ENCODE measurements at places on chromosomes 16 and 17.

GRCh38 chr16:71676236-71676635, 48.3 kb downstream of the PHLPP2 start:
- DNase-seq = no peak

GRCh38 chr16:67120025-67120424, 10.3 kb downstream of the PHAF1 start:
- no peak for DNase-seq

DNA sequence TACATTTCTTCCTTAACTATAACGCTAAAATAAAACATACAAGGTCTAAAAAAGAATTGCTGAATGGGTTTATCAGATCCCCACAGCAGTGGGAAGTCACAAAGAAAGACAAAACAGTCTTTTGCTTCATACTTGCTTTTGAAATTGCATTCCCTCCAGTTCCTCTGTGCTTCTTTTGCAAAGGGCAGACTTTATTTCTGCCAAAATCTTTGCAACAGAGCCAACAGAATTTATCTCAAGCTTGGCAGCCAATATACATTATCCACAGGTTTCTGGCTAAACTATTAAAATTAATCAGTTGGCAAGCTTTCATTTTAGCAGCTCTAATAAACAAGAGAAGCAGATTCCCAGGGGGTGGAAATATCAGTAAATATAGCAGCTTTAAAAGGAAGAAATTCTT, 378.9 kb upstream of the CA10 start:
- DNase-seq = no peak

- DNase-seq = no peak
Measured at GRCh38 chr17:74160656-74161502, 42.6 kb upstream of the RPL38 start.

- DNase-seq = no peak
Measured at GRCh38 chr16:8739989-8740704, 57.3 kb downstream of the TMEM186 start.

DNA sequence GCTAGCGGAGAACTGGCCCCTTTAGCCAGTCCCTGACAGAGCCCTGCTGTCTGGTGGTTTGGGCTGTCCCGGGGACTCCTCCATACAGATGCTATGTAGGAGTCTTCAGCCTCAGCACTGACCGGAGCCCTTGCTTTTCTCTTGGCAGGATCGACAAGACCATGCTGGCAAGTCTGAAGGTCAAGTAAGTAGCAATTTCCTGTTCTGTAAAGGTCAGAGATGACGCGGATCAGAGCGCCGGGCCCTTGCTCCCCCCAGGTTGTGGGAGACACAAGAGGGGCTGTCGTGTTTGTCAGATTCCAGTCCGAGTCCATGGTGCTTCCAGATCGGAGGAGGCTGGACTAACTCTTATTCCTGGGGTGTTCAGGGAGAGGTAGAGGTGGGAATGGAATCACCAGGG, 4.1 kb downstream of the RAP1GAP2 start:
- DNase-seq = no peak

DNA sequence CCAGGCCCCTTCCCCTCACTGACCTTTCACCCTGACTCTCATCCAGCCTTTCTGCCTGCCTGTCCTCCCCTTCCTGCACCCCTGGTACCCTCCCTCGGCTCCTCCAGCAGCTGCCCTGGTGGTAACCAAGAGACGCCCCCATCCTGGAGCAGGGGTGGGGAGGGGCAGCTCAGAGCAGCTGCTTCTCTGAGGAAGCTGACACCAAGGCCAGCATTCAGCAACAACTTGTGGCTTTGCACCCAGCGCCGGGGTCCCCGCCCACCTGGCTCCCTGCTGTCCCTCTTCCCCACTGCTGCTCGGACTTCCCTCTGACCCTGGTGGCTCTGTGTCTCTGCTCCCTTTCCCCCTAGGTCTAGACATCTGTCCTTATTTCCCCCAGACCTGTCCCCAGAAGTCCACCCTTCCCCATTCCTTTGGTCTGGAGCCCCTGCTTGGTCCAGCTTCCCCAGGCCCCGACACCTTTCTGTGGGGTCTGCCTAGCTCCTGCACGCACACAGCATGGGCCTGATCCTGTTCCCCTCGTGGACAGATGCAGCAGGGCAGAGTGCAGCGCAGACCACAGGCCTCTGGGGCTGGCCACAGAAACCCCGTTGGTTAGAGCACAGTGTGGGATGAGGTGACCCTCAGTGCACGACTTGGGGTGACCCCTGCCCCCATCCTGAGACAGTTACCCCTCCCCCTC, 1.2 kb upstream of the ATP2A1 start:
- DNase-seq = no peak

GRCh38 chr17:18111330-18111971, 2.9 kb downstream of the MYO15A start:
- DNase-seq = no peak

DNA sequence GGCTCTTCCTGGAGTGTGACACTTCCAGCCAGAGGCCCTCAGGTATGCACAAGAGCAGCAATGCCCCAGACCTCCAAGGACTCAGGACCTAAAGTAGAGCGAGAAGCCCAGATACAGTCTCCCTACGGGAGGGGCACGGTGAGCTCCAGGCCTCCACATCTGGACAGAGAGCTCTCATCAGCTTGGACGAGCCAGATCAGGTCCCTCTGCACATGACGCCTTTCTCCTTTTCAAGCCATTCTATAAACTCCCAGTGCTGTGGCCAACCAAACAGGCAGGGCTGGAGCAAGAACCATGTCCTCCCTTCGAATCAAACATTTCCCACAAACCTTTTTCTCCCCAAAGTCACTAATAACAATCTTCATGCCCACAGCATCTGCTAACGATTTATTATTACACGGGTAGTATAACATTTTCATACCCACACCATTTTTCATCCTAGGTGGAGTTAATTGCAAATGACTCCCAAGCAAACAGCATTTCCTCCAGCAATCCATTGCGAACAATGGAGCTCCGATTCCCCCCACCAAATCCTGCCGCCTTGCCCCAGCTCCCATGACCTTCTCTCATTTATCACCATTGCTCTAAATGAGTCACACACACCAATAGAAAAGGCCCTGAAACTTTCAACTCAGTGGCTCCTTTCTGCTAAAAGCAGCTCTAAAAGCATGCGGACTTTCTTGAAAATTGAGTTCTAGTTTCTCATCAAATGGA, 24.2 kb upstream of the NLRP1 start:
- no peak for DNase-seq

- no peak for DNase-seq
Measured at GRCh38 chr17:48179071-48179945, 71.7 kb downstream of the SNX11 start.

DNA sequence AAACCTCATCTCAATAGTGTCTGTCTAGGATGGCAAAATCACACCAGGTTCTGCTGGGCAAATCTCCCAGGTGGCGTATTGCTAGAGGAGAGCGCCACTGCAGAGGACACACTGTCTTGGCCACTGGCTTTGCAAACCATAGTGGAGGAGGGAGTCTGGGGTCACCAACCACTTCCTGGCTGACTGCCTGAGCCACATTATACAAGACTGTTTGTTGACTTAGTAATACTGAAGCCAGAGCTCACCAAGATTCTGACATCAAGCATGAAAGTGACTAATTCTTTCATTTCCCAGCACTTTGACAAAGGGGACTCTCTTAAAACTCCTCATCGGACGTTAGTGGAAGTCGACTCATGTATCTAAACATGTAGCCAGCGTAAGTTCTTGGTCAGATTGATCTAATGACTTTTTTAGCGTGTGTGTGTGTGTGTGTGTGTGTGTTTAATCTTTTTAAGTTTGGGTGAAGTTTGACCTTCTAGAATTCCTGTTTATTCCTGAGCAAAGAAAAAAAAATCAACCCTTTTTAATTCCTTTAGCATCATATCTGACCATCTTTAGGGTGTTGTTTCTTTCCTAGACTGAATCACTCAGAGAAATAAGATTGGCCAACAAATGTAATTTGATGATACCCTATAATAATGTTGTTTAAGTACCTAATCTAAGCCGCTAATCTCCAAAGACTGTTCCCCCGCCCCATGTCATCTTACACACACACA, 13.7 kb downstream of the PITPNC1 start:
- peak; percentile 88 for DNase-seq

DNA sequence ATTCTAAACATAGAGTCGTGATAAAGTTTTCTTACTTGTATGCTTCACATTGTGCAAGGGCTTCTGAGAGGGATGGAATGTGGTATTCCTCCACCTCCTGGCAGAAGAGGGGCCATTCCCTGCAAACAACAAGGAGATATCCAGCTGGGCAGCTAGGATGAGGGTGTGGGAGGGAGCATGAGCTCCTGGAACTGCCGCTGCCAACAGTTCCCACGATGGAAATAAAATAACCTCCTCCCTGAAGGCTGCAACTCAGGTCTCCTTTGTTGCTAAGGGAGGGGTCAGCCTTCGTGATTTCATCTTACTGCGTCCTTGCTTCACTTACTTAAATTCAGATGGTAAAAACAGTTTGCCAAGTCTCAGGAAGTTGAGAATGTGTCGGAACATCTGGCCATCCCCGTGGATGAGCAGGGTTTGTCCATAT, 15.6 kb downstream of the PLEKHG4 start:
- no peak for DNase-seq

- no peak for DNase-seq
Measured at GRCh38 chr17:65794572-65794971, 233.1 kb upstream of the AXIN2 start.

- DNase-seq = no peak
Measured at GRCh38 chr16:52781005-52781630, 234.2 kb upstream of the TOX3 start.

- DNase-seq = no peak
Measured at GRCh38 chr17:48799069-48799723, 17.8 kb downstream of the TTLL6 start.

GRCh38 chr16:67199011-67199807, at the start of gene ELMO3:
TSS of gene ELMO3 (plus strand) at chr16:67199131. CDS start at chr16:67199327, 196 bp downstream.
- no peak for DNase-seq

GRCh38 chr16:56589141-56590039, at the start of gene MT3:
TSS of gene MT3 (plus strand) at chr16:56589528. CDS start at chr16:56589591, 63 bp downstream.
- peak; percentile 39 for DNase-seq

DNA sequence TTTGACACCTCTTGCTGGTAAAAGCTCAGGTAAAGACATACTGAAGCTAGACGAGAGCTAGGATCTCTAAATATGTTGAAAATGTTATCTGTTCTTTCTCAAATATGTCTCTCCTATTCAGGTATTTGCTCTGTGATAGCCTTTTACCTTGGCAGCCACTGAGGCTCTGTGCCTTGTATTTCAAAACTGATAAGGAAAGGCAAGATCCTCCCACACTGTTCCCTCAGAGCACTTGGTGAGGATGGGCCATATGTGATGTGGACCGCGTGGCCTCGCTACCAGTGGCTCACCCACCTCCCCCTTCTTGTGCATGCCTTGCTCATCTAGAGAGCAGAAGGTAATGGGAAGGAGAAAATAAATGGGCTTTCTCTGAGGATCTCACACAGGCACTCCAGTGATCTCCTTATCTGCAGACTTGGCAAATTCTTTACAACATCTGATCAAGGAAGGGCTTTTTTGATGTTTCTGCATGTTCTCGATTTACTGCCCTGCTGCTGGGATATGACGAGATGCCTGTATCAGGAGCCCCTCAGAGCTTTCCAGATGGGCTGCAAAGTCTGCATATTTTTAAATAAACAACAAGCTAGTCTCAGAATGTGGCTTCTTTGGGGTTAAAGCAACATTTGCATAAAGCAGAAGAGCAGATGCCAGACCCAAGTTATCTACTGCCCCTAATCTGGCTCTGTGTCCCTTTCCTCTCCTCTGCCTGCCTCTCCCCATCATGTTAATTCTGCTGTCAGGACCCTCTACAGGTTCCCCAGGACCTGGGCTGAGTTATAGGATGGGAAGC, 16.9 kb downstream of the HOXB1 start:
- no peak for DNase-seq

DNA sequence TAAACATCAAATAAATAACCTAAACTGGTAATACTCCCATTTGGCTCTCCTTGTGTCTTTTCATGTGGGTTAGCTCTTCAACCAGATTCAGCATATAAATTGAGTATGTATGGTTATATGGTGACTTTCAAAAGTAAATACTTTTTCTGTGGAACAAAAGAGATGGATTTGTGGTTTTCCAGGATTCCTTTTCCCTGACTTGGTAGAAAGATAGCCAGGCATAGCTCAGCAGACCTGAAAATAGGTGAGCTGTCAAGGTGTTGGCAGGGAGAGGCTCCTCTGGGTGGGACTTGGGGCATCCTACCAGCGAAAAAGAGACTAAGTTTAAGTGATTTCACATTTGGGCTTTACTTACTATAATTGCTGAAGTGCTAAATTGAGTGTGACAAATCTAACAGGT, 80.3 kb downstream of the FTO start:
- DNase-seq = no peak

GRCh38 chr17:42409523-42410318, 13.3 kb downstream of the CAVIN1 start:
- no peak for DNase-seq

GRCh38 chr17:82314727-82315605, 2.4 kb downstream of the CD7 start:
- no peak for DNase-seq

DNA sequence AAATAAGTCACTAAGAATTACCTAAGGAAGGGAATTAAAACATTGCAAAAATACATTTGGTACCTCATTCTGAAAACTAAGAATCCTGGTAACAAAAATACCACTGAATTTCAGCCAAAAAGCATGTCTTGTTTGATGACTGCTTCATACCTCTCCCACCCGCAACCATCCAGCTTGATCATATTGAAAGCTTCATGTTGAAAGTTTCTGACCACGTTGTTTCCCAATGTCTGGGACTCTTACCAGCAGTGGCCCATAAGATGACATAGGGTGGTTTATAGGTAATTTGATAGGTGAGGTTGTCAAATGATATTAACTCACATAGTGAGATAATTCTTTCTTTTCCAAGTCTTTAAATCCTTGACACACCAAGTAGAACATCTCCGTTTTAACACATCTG, 139.3 kb downstream of the CDH11 start:
- DNase-seq = no peak

DNA sequence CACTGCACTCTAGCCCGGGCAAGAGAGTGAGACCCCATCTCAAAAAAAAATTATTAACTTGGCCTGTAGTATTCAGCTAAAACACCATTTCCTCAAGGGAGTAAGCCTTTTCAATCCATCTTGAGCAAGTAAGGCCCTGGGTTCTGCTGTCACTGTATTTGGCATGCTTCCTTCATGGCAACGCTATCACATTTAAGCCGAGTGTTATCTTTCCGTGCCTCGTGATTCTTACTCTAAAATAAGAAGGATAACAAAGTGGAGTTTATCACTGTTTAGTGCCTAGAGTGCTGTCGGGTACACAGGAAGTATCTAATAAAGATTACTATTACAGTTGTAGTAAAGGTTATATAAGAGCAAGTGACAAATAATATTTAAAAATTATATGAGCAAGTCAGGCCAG, 8.8 kb downstream of the VPS53 start:
- no peak for DNase-seq

DNA sequence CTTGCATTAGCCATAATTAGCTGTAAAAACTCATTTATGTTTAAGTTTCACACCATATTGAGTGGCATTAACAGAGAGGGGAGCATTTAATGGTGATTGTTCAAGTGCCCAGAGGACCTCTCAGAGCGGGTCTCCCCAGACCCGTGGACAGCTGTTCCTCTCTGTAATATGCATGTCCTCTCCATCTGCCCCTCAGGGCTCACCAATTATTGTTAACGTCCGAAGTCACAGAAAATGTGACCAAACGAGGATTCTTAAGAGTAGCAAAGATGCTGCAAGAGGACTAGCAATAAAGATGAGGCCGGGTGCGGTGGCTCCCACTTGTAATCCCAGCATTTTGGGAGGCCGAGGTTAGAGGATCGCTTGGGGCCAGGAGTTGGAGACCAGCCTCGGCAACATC, 130.2 kb downstream of the CPPED1 start:
- no peak for DNase-seq

GRCh38 chr17:64707050-64707591, 45.0 kb upstream of the SMURF2 start:
- DNase-seq = no peak

All from activated CD4-positive, alpha-beta memory T cell treated with anti-CD3 and anti-CD28 coated beads for 36 hours (primary cell).